ENCODE measurements at places on chromosomes 5 and 9.
A peak's percentile ranks its signal among the peaks of the same experiment; 100 is the strongest.

DNA sequence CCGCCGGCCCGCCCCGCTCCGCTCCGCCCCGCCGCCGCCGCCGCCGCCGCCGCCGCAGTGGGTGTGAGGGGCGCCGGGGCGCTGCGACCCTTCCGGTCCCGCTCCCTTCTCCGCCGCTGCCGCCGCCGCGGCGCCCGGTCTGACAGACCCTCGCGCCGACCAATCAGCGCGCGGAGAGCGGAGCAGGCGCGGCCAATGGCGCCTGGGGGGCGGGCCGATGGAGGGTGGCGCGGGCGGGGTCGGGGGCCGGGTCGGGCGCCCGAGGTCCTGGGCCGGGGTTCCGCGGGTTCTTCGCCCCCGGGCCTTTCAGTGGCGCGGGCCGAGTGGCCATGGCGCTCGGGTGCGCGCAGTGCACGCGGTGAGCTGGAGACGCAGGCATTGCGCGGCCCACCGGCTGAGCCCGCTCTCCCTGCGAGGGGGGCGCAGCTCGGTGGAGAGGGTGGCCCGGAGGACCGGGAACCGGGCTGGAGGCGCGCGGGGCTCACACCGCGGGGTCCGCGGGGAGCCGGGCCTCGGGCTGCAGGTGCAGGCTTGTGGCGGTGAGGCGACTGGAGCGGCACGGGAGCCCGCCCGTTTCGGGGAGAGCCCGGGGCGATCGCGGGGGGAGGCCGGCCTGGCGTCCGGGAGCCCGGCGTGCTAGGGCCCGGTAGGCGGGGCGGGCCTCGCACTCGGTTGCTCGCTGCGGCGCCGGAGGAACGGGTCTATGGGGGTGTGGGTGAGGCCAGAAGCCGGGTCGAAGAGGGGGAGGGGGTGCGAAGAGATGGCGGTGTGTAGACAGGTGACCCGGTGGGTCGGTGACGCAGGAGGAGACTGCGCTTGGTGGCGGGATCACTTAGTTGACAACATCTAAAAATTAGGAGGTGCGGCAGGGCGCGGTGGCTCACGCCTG, at the start of gene MAPK9:
Gene MAPK9 (minus strand): TSS at position 141 of the 889 bp plus-strand sequence. CDS start 11,522 bp downstream, outside the sequence.
- peak; percentile 67 for DNase-seq

- no peak for DNase-seq
Observed at GRCh38 chr5:115418788-115419187, 122.3 kb upstream of the CCDC112 start.

DNA sequence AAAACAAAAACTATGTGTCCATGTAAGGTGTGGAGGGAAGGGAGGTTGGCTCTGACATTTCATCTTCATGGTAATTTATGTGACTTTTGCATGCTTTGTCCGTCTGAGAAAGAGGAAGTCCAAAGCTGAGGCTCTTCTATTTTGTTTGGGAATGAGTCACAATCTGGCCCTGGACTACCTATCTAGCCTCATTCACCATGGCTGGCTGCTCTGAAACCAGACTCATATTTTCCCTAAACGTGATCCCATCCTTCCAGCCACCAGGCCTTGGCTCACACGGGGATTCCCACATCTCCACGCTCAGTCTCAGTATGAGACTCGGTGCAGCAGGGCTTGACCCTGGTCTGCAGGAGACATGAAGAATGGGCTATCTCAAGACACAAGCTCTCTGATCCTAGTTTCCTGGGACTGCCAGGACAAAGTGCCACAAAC, 672.8 kb downstream of the ACTL7B start:
- no peak for DNase-seq

DNA sequence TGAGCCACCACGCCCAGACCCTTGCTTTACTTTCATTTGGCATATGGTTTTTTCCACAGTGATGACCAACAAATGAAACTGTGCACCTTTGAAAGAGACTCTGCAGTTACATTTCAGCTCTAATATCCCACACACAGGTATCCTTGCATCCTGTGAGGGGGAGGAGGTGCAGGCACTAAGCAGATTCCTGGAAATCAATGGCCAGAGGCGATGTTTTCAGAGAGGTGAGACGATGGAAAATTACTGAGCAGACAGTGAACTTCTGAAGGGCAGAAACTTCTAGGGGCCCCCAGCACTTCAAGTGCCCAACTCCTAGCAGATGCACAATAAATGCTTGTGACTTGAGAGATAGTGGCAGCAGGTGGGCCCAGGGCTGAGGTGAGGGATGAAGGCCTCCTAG, 29.8 kb upstream of the GNE start:
- DNase-seq: no peak

DNA sequence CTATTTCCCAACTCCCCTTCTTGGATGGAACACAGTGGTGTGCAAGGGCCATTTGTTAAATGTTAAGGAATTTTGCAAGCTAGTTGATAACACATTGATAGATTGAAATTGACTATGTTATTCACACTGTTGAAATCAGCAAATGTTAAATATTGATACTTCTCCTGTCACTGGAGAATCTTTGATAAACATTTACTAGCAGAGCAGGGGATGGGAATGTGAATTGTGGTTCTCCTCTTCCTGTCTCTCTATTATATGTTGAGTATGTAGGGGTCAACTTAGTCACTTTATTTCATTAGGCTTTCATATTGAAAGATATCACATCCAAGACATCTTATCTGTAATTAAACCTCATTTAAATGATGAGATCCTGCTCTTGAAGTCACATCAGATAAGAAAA, 533.9 kb downstream of the TLR4 start:
- no peak for DNase-seq

DNA sequence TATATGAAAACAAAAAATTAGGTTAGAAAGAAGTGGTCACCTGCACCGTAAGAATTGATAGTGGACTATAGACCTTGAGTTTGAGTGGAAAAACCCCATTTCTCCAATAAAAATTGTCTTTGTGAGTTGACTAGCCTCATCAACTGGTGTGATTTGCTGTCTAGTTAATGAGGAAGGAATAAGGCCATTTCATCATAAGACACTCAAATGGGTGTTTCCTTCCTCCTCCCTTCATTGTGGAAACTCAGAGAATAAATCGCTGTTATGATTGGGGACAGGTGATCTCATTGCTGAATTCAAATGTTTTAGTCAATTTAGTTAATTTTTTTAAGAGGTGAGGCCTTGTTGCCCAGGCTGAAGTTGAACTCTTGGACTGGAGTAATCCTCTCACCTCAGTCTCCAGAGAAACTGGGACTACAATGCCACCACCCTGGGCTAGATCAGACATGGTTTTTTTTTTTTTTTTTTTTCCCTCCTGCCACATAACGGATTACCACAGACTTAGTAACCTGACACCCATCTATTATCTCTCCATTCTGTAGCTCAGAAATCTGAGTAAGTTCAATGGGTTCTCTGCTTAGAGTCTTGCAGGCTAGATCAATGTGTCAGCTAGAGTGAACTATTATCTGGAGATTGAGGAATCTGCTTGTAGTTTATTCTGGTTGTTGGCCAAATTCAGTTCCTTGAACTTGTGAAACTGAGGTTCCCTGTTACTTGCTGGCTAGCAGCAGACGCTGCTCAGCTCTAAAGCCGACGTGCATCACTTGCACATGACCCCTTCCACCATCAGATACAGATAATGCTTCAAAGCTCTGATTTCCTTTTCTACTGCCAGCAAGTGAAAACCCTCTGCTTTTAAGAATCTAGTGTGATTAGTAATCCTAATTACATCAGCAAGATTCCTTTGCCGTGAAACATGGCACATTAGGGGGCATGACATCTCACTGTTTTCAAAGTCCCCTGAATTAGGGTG, 663.8 kb upstream of the CDH9 start:
- DNase-seq: no peak

- DNase-seq: no peak
Observed at GRCh38 chr5:145470396-145470979, 364.7 kb downstream of the PRELID2 start.

- no peak for DNase-seq
Observed at GRCh38 chr5:9500625-9501024, 45.2 kb downstream of the SEMA5A start.

- no peak for DNase-seq
Observed at GRCh38 chr5:77046416-77047073, 16.3 kb downstream of the AGGF1 start.

DNA sequence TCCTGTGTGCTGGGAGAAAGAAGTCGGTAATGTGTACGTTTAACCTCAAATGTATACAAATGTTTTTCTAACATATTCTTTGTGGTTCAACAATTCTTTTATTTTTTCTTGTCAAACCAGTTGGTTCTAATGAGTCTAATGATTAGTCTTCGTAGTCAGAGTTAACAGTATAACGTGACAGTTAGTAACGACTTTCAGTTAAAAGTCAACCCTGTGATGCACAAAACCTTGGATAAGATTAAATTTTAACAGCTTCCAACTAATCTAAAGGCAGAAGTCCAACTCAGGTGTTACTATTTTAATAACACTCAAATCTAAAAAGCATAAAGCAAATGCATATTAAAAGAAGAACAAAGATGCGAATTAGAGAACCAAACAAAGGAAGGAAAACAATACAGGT, 47.0 kb downstream of the SEMA6A start:
- no peak for DNase-seq

GRCh38 chr9:130681769-130682420, 11.7 kb upstream of the EXOSC2 start:
- DNase-seq: no peak

DNA sequence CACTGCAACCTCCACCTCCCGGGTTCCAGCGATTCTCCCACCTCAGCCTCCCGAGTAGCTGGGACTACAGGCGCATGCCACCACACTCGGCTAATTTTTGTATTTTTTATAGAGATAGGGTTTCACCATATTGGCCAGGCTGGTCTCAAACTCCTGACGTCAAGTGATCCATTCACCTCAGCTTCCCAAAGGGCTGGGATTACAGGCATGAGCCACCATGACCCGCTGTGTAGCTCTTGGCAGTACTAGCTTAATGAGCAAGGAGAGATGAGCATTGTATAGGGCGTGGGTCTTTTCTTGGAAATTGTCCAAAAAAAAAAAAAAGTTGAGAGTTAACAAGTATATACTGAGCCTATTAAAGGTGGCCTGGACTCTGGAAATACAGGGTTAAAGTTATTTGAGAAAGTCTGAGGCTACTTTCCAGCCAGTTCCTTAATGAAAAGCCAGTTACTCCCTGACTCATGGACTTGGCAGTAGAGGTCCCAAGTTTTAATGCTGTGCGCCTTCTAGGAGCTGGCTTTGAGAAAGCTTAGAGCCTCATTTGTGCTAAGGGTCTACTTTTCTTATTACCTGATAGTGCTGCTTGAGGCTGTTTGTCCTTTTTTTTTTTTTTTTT, 4.2 kb upstream of the FGF18 start:
- no peak for DNase-seq

DNA sequence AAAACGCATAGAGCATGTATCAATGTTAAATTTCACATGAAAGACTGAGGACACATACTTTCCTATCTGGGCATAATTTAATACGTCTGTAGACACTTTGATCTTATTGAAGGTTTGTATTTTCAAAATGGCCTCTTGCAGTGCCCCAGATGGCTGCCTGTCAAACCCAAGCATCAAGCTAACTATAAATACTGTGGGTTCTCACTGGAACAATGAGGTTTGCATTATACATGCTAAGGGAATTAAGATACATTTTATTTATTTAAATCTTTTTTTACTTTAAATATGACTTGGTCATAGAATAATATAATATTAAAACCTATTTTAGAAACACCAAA, 702.9 kb upstream of the GRAMD2B start:
- DNase-seq: no peak

DNA sequence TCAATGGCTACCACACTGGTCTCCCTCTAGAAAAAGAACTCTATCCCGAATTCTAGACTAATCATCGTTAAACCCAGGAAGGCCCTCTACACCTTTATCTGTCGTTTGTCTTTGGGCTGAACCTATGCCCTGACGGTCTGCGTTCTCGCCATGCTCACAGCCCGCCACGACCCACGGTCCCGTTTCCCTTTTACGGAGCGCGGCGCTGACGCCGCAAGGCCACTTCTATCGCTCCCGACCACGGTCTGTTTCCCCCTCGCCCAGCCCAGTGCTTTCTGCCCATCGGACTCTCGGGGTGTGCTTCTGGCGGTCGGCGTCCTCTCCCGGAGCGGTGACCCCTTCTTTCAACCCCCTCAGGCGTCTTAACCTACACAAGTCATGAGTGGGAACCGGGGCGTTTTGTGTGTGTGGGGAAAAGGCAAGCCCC, 974 bp downstream of the C9orf40 start:
- DNase-seq: no peak

DNA sequence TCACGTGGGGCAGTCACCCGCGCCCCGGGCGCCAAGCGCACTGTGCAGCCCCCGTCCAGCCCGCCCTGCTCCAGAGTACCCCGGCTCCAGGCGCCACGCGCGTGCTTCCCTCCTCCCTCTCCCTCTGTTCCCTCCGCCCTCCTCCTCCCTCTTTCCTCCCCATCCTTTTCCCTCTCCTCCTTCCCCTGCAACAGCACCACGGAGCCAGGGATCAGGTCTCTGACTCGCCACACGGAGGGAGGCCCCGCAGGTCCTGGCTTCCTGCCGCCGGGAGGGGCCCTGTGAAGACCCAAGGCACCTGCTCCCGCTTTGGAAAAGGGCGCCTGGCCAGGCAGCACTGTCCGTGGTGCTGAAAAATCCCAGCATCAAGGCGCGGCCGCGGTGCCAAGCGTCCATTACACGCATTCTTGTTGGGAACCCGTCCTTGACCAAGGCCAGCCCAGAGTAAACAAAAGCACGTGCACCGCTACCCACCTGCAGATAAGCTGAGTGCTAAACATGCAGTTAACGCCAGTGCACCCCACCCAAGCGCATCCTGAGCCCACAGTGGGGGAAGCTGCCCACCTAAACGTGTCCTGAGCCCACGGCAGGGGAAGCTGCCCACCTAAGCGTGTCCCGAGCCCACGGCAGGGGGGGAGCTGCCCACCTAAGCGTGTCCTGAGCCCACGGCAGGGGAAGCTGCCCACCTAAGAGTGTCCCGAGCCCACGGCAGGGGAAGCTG, 21.7 kb downstream of the SLC6A18 start:
- no peak for DNase-seq

GRCh38 chr9:133629221-133630110, 6.7 kb upstream of the DBH start:
- DNase-seq: no peak

Data from stimulated activated CD4-positive, alpha-beta T cell treated with anti-CD3 and anti-CD28 coated beads, TNF-alpha, amount 100 ng/mL, for 1 hour (primary cell).